Iris pigment epithelial cell (primary cell): ENCODE measurements at places on chromosomes 4 and X.
A peak's percentile ranks its signal among the peaks of the same experiment; 100 is the strongest.

DNA sequence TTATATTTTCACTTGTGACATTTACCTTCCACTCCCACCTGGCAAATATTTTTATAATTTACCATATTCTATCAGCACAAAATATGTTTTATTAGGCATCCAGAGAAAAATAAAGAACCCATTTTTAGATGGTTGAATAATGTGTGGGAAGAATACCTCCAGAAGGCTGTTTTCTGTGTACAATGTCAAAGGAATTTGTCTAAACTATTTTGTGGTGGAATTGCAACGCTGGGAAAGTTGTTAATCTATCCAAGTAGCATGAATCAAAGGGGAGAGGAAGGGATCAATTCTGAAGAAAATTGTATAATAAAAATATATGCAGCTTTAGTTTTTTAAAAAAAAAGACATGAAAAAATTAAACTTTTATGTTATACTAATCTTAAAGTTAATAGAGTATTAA is 706.5 kb downstream of the FSTL5 start:
- DNase-seq: no peak

DNA sequence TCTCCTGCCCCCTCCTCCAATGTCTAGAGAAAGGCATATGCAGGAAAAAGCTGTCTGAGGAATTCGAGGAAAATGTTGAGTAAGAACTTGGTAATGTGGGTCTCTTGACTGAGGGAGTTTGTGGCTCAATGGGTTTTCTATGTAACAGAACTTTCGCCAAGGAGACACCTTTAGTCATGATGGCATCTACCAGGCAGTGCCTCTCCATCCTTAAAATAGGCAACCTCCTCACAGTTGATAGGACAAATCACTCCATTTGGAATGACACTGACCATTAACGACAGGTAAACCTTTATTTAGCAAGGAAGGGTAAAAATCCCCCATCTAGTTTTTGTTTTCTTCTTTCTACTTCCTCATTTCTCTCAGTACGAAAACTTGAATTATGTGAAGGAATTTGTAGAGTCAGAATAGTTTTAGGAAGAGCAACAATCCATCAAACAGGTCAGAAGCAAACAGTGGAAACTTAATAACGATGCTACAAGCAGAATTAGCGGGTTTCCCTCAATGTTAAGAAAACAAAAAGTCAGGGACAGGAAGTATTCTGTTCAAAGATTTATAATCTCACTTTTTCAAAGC is 2.7 kb downstream of the GSX2 start:
- DNase-seq: no peak

- no peak for DNase-seq
These were observed 11.1 kb downstream of the STARD8 start for GRCh38 chrX:68658530-68658929.

DNA sequence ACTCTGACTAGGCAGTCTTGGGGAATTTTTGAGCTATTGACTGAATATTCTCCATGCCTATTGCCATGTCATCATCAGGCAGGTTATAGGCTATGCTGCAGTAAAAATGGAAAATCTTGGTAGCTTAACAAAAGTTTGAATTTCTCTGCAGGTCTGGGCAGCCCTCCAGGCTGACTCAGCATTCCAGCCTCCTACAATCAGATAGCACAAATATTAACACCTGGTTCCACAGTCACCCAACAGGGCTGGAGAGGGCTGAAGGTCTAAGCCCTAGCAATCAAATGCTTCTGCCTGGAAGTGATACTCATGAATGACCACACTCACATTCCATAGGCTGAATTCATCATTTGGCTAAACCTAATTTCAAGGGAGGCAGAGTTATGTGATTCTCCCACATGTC is 9.6 kb upstream of the PPP3CA start:
- peak; percentile 99 for DNase-seq

GRCh38 chrX:150870029-150870428 is 28.4 kb downstream of the CD99L2 start:
- peak; percentile 3 for DNase-seq

DNA sequence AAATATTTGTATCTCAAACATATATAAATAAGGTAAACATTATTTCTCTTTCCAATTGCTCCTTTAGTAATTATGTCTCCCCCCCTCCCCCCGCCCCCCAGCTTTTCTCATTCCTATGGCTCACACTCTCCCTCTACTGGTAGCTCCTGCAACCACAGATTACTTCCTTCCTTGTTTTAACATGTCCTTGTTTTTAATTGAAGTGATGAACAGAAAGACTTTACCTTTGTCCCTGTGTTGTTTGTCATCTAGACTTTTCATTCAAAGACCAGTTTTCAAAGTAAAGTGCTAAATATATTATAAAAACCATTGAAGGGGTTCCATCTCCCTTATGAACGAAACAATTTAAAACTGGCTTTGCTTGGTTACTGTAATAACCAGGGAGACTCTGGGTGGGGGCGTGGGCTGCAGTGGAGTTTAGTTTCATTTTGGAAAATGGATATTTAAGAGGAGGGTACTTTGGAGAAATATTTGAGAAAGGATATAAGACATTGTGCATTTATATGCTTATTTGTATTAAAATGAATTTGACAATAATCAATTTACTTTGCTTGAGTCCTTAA is 352.9 kb downstream of the RAPGEF2 start:
- DNase-seq: peak; percentile 57

- no peak for DNase-seq
These were observed 42.6 kb upstream of the IL13RA2 start for GRCh38 chrX:115060013-115060412.

DNA sequence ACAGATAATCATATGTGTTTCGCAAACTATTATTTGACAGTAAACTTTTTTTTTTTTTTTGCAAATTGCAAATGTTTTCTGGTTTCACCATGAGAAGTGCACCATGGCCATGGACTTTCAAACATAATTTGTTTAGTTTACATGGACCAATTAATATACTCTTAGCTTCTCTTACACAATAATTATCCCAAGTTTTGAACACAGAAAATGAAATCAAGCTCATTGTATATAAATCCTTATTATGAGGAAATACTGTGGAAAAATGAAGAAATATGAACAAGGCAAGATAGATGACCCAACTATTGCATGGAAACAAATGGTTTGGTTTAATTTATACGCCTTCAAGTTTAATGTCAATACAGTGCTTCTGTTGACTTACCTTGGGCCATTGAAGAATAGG is 3.9 kb downstream of the FGF5 start:
- no peak for DNase-seq

DNA sequence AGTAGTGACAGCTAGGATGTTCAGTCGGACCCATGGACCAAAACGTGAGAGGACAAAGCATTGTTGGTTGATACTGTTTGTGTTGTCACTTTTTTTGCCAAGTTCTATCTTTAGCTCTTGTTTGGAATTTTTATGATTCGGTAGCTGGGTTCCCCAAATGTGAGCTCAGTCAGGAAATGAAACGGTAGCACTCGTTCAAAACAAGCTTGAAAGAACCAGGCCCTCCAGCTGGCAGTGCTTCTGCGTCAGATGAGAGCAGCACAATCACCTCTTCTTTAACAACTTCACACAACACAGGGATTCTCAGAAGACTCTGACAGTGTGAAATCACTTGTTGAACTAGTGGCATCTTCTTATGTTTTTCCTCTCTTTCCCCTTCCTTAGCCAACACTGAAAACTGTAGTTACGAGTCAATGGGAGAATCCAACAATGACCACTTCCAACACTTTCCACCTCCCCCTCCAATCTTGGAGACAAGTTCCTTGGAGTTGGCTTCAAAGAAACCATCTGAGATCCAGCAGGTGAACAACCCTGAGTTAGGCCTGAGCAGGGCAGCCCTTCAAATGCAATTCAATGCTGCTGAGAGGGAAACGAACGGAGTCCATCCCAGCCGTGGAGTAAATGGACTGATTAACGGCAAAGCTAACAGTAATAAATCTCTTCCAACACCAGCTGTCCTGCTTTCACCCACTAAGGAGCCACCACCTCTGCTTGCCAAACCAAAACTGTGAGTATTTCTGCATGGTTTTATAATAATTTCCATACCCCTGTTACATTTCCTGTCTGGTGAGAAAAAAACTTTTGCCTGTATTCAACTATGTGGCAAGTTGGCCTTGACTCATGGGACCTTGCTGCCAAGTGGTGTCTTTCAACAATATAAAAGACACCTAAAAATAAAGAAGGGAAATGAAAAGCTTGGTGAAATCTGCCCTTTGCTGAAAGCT is 214.6 kb downstream of the PALLD start:
- DNase-seq: peak; percentile 57

DNA sequence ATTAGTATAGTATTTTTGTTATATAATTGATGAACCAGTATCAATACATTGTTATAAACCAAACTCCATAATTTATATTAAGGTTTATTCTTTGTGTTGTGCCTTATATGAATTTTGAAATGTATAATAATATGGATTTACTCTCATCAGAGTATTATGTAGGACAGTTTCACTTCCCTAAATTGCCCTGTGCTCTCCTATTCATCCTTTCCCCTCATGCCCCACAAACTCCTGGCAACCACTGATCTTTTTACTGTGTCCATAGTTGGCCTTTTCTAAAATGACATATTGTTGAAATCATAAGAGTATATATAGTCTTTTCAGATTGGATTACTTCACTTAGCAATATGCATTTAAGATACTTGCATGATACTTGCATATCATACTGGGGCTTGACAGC is 958.1 kb upstream of the GRID2 start:
- DNase-seq: no peak

GRCh38 chrX:153414856-153415510 is 3.7 kb downstream of the ZFP92 start:
- peak; percentile 44 for DNase-seq

DNA sequence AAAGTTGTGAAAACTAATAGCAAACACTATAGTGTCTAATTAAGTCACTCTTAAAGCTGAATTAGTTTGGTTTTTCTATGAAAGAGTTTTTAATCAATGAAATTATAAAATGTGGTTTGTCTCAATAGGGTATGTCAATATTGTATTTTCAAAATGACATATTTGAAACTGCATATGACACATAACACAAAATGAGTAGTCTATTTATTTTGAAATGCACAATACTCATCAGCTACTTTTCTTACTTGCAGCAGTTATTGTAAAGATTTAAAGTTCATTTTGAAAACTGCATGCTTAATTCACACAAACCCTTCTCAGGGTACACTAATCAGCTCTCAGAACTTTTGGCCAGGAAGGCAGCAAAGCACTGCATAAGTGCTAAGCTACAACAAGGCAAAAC is 21.2 kb downstream of the CLGN start:
- DNase-seq: no peak

GRCh38 chrX:22134681-22135080 is 102.6 kb downstream of the PHEX start:
- DNase-seq: peak; percentile 78

DNA sequence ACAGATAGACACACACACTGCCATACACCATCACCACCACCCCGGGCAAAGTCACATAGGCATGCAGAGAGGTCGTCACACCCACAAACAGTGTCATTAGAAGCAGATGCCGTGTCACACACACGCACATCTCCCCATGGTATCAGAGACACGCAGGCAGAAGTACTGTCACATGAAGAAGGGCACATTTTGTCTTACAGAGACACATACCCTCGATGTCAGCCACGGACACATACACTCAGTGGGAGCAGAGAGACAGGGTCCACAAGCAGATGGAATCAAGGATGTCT is 3.3 kb downstream of the NALF2 start:
- no peak for DNase-seq

- peak; percentile 34 for DNase-seq
These were observed 471.5 kb downstream of the SPRY1 start for GRCh38 chr4:123867910-123868587.

GRCh38 chr4:6747294-6748051 is 31.5 kb downstream of the BLOC1S4 start:
- no peak for DNase-seq

DNA sequence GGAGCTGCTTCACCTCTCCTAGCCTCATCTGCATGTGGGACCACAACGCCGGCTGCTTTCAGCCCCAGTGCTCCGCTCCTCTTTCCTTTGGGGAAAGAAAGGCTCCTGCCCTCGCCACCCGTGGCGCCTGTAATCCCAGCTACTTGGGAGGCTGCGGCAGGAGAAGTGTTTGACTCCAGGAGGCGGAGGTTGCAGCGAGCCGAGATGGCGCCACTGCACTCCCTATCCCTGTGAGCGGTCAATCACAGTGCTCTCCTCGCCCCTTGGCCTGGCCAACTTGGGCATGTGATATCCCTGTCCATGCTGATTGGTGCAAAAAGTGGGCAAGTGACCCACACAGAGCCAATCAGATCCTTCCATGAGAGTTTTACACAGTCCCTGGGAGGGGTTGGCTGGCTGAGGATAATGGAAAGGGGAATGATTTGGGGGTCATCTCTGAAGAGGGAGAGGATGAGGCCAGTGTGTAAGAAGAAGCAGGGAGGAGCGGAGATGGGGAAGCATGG is 56.2 kb downstream of the WFS1 start:
- DNase-seq: no peak

GRCh38 chrX:44903107-44903506 is 30.1 kb downstream of the KDM6A start:
- peak; percentile 90 for DNase-seq

DNA sequence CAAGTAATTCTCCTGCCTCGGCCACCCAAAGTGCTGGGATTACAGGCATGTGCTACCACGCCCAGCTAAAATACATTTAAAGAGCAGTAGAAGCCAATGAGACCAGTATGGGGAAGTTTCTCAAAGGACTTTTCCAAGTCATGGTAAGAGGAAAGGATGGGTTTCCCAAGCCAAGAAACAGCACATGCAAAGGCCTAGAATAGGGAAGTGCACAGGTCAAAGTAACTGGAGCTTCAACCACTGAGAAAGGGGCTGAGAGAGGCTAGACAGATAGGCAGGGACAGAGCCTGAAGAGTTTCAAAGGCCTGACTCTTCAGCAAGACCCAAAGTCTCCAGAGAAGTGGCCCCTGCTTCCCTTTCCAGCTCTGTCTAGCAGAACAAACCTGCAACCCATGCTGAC is 162.1 kb downstream of the CORIN start:
- DNase-seq: no peak

GRCh38 chrX:95076449-95076848 is 1402.4 kb downstream of the FAM133A start:
- DNase-seq: peak; percentile 54

GRCh38 chrX:4809571-4809970 is 1096.1 kb upstream of the PRKX start:
- DNase-seq: no peak

GRCh38 chr4:40731792-40732245 is 17.9 kb upstream of the NSUN7 start:
- no peak for DNase-seq

GRCh38 chrX:15866147-15866546 is 11.5 kb upstream of the AP1S2 start:
- no peak for DNase-seq

DNA sequence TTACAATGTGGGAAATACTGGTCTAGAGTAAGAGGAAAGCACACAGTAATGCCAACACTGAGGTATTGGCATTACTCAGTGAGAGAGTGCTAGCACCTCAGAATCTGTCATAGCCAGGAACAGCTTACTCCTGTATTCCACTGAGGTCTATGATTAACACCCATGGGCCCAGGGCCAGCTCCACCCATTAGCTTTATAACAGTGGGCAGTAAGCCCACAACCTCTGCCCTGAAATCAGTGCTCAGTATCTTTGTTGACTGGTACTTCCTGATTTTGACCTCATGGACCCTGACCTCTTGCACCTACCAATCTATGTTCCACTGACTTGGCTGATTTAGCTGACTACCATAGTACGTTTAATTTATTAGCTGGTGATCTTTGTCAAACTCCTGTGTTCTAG is 56.1 kb downstream of the LANCL3 start:
- DNase-seq: no peak
